Renal cortex interstitium (tissue), 15 donors: ENCODE measurements at places on chromosomes 11 and 22.

DNA sequence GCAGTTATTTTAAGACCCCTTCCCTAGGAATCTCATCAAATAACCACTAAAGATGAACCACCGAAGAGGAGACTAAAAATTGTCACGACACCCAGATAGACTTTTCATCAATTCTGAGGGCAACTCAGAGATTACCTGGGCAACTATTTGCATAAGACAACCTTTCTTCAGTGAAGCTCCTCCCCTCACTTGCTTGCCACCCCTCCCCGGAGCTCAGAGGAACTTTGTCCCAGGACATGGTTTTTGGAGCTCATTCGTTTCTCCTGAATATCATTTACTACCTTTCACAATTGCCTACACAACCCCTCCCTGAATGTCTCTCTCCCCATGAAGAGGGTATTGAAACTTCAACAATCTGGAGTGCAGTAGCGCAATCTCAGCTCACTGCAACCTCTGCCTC, 3.9 kb downstream of the AGBL2 start:
- no peak for DNase-seq

DNA sequence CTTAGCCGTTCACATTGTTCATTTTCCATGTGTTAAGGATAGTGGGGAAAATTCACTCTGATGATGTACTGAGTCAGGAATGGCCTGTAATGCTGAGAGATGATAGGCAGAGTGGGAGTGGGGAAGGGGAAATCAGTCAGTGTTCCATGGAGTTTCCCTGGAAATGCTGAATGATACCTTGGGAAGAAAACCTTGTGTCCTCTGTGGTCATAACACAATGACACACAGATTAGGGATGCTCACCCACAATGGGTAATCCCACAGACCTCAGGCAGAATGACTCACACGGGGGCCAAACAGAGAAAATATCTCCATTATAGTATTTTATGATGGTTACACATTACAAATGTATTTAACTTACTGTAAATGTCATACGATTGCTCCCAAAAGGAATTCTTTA, 118.0 kb downstream of the SNX19 start:
- DNase-seq = no peak

- DNase-seq = no peak
Observed at GRCh38 chr11:15905366-15906104, 450.8 kb downstream of the SOX6 start.

- DNase-seq = peak; percentile 71
Observed at GRCh38 chr11:8870411-8871170, 40.4 kb upstream of the AKIP1 start.

DNA sequence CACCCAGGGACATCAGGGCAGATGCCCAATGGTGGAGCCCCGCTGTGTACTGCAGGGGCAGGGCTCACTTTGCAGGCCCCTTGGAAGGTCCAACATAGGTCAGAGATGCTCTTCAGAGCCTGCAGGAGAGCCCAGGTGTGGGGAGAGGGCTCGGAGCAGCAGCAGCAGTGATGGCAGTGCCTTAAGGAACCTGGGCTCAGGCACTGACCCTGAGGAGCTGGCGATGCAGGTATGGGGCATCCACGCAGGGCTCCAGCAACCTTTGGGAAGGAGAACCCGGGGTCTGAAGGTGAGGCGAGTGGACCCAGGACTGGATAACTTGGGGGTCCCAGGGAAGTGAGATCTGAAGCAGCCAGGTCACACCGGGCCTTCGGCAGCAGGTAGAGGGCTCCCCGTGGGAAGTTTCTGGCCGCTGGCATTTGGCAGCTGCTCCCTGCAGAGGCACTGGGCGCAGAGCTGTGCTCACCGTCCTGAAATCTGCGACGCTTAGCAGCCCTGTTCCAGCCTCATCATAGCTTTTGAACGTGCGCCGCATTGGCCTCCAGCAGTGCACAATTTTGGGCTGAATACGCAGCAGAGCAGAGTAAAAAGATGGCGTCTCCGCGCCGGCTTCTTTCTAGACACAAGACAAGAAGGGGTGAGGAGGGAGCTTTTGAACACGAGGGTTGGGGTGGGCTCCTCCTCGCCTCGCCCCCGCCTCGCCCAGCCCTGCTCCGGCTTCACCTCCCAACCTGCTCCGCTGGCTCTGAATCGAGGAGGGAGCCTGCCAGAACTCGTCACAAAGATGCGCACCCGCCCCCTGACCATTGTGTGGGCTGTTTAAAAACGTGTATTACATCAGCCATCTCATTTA, 118.8 kb downstream of the MPPED1 start:
- DNase-seq = no peak

- DNase-seq = no peak
Observed at GRCh38 chr11:12678991-12679390, 4.8 kb downstream of the TEAD1 start.

- no peak for DNase-seq
Observed at GRCh38 chr22:38494498-38494897, 11.6 kb downstream of the DDX17 start.

DNA sequence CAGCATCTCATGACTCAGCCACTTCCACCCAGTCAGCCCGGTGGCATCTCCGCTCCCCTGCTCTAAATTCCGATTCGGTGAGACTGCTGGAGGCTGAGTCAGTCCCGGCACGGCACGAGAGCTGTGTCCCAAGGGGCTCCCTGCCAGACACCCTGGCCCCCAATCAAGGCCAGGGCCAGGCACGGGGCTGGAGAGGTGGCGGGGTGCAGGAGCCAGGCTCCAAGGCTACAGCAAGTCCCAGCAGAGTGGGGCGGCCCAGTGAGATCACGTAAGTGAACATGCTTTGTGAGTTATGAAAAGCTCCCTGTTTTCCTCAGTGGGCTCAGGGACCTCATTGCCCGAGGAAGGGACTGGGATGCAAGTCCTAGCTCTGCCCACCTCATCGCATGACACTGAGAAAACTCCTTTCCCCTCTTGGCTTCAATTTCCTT, 3.0 kb downstream of the C11orf68 start:
- no peak for DNase-seq

DNA sequence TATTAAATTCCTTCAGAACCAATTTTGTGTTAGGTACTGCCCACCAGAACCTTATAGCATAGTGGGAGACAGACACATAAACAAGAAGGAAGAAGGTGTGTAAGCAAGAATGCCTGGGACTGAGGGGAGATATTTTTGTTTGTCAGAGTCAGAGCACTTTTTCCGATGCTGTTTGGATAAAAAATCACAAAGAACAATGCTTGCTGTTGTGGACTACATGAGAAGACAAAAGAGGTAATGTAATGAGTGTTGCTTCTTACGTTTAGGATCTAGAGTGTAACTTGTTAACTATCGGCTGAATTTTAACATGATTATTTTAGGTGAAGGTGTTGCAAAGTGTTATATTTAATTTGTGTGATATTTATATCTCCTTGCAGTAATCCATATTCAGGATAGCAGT, 84.9 kb downstream of the ATM start:
- no peak for DNase-seq
